Activated CD4-positive, alpha-beta T cell treated with anti-CD3 and anti-CD28 coated beads for 36 hours (primary cell): ENCODE measurements at places on chromosomes 5 and 9. TPM values are rescaled to one million over a fixed set of nuclear protein-coding genes. Genes with fewer than 3 reads are reported as not detected.

Gene MEIKIN
- not detected for total RNA-seq

Gene SNCAIP
- not detected for total RNA-seq

Gene NIM1K
- 2.1 TPM for total RNA-seq

Gene TOPORS
- total RNA-seq, result 14.4 TPM

Gene YIPF5
- 39.1 TPM for total RNA-seq

Gene FOXD4L6
- not detected for total RNA-seq

Gene GPR150
- 0.37 TPM for total RNA-seq

Gene PLK2
- total RNA-seq, result 3.0 TPM

Gene LEAP2
- 3.1 TPM for total RNA-seq

Gene MAMDC4
- 17.5 TPM for total RNA-seq

Gene PCDHB11
- not detected for total RNA-seq

Gene ANXA2R
- 3.2 TPM for total RNA-seq

Gene TAF11L10
- not detected for total RNA-seq

Gene TAF11L5
- total RNA-seq, result not detected

Gene BHMT2
- total RNA-seq, result not detected

Gene CYSRT1
- total RNA-seq, result 0.42 TPM

Gene CYLC2
- not detected for total RNA-seq

Gene FABP6
- not detected for total RNA-seq

Gene WDR38
- not detected for total RNA-seq

Gene ZNF367
- 22.0 TPM for total RNA-seq

Gene AK3
- 41.0 TPM for total RNA-seq

Gene CKMT2
- not detected for total RNA-seq

Gene ARSI
- not detected for total RNA-seq

Gene ZNF354C
- 7.1 TPM for total RNA-seq

Gene HTR1A
- total RNA-seq, result not detected

Gene C1QTNF3
- total RNA-seq, result 1.5 TPM

Gene DPYSL3
- total RNA-seq, result 0.16 TPM

Gene ENHO
- not detected for total RNA-seq

Gene INSL4
- total RNA-seq, result not detected

Gene CA9
- total RNA-seq, result 2.9 TPM

Gene REEP2
- 5.6 TPM for total RNA-seq

Gene MYMK
- total RNA-seq, result not detected

Gene EQTN
- total RNA-seq, result not detected

Gene RASEF
- total RNA-seq, result not detected

Gene AK8
- total RNA-seq, result 0.21 TPM

Gene MARCOL
- not detected for total RNA-seq

Gene LAMC3
- 0.40 TPM for total RNA-seq

Gene ANKRD34B
- total RNA-seq, result 0.07 TPM

Gene RRAGA
- total RNA-seq, result 53.4 TPM

Gene MATR3
- total RNA-seq, result 133 TPM

Gene HAND1
- not detected for total RNA-seq

Gene NXNL2
- total RNA-seq, result not detected
